ENCODE measurements at places on chromosomes 11 and 22.

DNA sequence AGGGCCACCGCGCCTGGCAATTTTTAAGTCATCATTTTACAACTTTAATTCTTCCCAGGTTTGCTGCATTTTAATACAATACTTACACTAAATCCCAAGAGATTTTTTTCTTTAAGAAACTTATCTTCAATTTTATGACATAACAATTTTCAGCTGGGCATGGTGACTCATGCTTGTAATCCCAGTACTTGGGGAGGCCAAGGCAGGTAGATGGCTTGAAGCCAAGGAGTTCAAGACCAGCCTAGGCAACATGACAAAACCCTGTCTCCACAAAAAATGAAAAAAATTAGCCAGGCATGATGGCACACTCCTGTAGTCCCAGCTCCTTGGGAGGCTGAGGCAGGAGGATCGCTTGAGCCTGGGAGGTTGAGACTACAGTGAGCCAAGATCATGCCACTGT, 38.8 kb downstream of the CLDN25 start:
- DNase-seq = no peak

GRCh38 chr11:35272391-35272902, 133.5 kb downstream of the CD44 start:
- no peak for DNase-seq

- no peak for DNase-seq
Observed at GRCh38 chr22:29330753-29331152, 15.3 kb upstream of the RASL10A start.

GRCh38 chr11:13669544-13670488, 1.3 kb downstream of the FAR1 start:
- DNase-seq = no peak

- no peak for DNase-seq
Observed at GRCh38 chr22:16601437-16602223, 9.0 kb upstream of the CCT8L2 start.

DNA sequence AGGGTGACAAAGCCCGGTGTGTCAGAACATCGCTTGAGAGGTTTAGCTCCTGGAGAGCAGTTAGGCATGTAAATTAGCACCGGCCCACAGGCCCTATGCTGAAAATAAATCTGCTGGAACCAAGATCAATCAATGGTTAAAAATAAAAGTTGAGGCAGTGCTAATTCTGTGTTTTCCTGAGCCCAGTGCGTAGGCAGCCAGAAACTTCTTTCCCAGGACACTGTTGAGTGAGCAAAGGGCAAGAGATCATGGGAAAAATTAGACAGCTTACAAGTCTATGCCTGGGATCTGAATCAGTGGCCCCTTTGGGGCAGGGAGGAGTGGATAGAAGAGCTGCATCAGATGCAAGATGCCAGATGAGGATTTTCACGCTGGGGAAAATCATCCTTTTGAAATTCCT, 539.2 kb downstream of the BUD13 start:
- DNase-seq = no peak

Data from effector CD4-positive, alpha-beta T cell (primary cell).